ENCODE measurements at places on chromosomes 5 and 9.

DNA sequence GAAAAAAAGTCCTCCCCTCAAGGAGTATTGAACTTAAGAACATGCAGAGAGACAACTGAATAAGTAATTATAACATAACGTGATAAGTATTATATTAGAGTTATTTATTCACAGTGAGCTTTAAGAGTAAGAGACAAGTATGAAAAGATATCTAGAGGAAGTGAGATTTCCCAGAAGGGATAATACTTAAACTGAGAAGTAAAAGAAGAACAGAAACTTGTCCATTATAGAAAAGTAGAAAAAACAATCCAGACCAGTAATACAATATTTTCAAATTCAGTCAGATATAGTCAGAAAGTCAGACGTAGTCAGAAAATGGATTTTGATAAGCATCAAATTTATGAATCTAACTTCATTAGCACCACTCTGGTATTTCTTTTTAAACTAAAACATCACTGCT is 613.0 kb upstream of the CCNG1 start:
- DNase-seq = no peak

- DNase-seq = peak; percentile 26
Measured at GRCh38 chr5:177304392-177305119, 957 bp downstream of the PRELID1 start.

DNA sequence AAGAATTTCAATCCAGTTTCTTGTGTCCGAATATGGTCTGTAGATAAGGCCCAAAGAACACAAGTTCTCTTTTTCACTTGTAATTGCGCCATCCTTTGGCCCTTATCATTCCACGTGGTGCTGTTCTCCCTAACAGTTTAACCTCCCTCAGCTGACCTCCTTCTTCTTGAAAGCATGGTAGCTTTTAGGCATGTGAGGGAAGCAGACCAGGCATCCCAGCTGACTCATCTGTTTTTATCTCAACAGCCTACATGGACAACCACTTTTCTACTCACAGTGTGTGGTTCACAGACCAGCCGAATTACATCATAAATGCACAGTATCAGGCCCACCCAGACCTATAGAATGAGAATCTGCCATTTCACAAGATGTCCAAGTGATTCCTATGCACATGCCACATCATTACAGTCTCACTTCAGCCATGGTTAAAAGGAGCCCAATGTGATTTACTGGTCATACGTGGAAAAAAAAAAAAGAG is 26.9 kb upstream of the PLIN2 start:
- no peak for DNase-seq

GRCh38 chr9:118630931-118631595 is 738.2 kb downstream of the BRINP1 start:
- no peak for DNase-seq

- no peak for DNase-seq
Measured at GRCh38 chr5:28110781-28111180, 1072.4 kb upstream of the CDH9 start.

- DNase-seq = no peak
Measured at GRCh38 chr5:160485364-160485969, 63.8 kb downstream of the PTTG1 start.

GRCh38 chr9:109901201-109901600 is 121.2 kb downstream of the PALM2AKAP2 start:
- DNase-seq = no peak

GRCh38 chr5:92652756-92653155 is 928.3 kb downstream of the NR2F1-AS1 start:
- no peak for DNase-seq

DNA sequence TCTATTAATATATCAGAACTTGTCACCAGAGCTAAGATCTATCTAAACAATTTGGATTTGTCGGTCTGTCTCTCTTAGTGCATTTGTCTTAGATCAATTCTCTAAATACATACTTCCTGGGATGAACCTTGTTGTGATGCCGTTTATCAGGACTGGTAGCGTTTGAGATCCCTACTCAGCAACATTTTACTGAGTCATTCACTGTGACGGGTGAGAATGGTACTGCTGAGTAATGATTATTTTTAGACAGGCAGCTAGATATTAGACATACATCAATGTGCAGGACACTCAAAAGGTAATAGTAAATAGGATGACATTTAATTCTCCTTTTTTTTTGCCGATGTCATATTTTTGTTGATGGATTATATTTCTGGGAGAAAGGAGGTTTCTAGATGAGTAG is 209.0 kb downstream of the CSNK1G3 start:
- no peak for DNase-seq

- DNase-seq = no peak
Measured at GRCh38 chr9:130689937-130690700, 3.5 kb upstream of the EXOSC2 start.

GRCh38 chr5:111769541-111769940 is 12.5 kb upstream of the NREP start:
- DNase-seq = no peak

DNA sequence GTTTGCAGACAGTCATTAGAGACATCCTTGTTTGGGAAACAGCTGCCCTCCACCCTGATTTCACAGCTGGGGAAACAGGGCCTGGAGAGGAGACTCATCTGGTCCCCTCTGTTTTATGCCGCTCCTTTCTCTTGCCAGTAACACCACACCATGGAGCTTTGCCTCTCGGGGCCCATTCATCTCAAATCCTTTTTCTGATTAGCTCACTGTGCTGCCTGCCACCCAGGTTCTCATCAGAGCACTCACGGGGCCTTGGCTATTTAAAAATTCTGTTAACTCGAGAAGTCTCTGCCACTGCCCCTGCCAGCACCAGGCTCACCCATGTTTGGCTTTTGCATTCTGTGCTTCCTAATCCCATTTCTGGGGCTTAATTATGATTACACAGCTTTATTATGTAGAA is 36.8 kb upstream of the C5orf58 start:
- no peak for DNase-seq

DNA sequence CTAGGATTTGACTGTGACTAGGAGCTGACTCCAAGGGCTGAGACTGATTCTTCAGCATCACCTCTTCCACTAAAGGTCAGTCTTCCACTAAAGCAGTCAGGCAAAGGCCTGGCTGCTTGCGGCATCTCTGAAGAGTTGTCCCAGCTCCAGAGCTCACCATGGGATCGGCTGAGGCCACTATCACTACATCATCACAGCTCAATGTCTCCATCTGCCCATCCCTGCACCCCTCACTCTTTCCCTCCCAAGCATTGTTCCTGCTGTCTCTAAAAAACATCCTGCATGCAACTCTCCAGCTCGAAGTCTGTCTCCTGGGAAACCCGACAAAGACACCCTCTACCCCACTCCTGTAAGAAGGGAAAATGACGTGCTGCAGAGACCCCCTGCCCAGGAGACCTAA is 15.5 kb upstream of the WWC1 start:
- no peak for DNase-seq

- no peak for DNase-seq
Measured at GRCh38 chr5:175124821-175125220, 319.2 kb downstream of the DRD1 start.

DNA sequence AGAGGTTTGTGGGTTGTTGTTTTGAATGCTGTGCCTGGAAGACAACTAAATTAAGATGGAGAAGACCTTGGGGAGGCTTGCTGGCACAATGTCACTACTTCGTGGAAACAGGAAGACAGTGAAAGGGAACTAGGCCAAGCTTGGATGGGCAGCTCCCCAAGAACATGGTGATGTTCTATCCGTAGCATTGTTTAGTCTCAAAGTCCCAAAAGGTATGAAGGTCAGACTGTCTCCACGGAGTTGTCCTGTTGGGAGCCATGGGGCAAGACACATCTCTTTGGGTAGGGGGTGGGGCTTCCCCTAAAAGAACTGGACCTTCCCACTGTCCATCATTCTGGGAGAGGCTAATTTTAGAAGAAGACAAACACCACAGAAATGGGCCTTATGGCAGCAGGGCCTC is 140.5 kb downstream of the ENTREP1 start:
- no peak for DNase-seq

GRCh38 chr5:144017119-144017518 is 153.3 kb downstream of the YIPF5 start:
- no peak for DNase-seq

- DNase-seq = no peak
Measured at GRCh38 chr9:127112056-127112455, 10.4 kb downstream of the ANGPTL2 start.

GRCh38 chr5:155004138-155004744 is 9.3 kb upstream of the KIF4B start:
- peak; percentile 1 for DNase-seq
